ENCODE measurements at places on chromosomes 16 and 17. TPM values are rescaled to one million over a fixed set of nuclear protein-coding genes. Genes with fewer than 3 reads are reported as not detected.
A peak's percentile ranks its signal among the peaks of the same experiment; 100 is the strongest.

- DNase-seq = no peak
Measured at GRCh38 chr16:3042376-3042775, 4.0 kb upstream of the MMP25 start.

- DNase-seq = no peak
Measured at GRCh38 chr16:50288920-50289319, 22.6 kb downstream of the ADCY7 start.

DNA sequence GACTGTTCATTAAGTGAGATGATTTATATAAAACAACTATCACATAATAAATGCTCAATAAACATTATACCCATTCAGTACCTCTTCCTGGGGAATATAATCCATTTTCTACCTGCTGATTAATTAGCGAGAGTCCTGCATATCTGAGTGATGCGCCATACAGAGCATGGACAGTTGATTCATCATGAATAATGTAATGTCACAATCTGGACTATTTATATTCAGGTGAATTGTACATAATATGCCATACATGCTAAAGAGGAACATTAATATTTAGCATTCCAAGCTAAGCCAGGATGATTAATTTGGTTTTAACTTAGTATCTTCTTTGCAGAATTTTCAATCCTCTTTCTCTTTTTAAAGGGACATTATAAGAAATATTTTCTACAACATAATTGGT lies 362.0 kb upstream of the XYLT1 start:
- DNase-seq = no peak

- no peak for DNase-seq
Measured at GRCh38 chr17:72039490-72039889, 81.3 kb upstream of the SOX9 start.

- DNase-seq = no peak
Measured at GRCh38 chr17:59418732-59419166, 87.3 kb downstream of the YPEL2 start.

DNA sequence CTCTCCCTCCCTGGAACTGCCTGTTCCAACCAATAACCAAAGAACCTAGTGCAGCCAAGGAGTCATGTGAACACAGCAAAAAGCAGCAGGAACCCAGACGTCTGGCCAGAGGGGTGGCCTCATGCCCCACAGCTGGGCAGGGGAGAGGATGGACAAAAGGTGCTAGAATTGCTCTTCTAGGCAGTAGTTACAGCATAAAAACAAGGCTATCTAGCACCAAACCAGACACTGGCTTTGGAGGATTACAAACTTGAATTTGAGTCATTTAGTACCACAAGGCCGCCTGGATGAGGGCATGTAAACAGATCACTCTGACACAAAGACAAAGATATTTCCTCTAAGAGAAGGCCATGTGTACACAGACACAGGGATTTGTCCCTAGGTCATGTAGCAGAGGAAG lies 423.3 kb upstream of the MAF start:
- peak; percentile 70 for DNase-seq

DNA sequence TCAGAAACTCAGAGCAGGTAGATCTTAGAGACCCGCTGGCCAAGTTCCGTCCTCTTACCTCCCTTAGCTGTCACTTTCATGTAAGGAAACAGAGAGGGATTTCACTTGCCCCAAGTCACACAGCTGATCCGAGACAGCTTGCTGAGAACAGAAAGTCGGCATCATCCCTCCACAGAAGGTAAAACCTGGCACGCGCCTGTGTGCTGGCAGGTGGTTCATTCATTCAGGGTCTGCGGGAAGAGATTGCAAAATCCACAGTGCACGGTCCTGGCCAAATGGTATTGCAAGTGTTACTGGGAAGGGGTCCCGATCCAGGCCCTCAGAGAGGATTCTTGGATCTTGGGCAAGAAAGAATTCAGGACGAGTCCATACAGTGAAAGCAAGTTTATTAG lies 139.4 kb upstream of the RPH3AL start:
- DNase-seq = no peak

CACNB1 gene
- 26.0 TPM for total RNA-seq

NPIPB9 gene
- total RNA-seq = 8.5 TPM

OR1A1 gene
- total RNA-seq = not detected

CDRT15 gene
- total RNA-seq = not detected

GPR139 gene
- total RNA-seq = not detected

ASPA gene
- not detected for total RNA-seq
